ENCODE measurements at places on chromosomes 6 and 20.
A peak's percentile ranks its signal among the peaks of the same experiment; 100 is the strongest.

GRCh38 chr6:154252678-154253077 lies 103.9 kb downstream of the IPCEF1 start:
- no peak for DNase-seq

DNA sequence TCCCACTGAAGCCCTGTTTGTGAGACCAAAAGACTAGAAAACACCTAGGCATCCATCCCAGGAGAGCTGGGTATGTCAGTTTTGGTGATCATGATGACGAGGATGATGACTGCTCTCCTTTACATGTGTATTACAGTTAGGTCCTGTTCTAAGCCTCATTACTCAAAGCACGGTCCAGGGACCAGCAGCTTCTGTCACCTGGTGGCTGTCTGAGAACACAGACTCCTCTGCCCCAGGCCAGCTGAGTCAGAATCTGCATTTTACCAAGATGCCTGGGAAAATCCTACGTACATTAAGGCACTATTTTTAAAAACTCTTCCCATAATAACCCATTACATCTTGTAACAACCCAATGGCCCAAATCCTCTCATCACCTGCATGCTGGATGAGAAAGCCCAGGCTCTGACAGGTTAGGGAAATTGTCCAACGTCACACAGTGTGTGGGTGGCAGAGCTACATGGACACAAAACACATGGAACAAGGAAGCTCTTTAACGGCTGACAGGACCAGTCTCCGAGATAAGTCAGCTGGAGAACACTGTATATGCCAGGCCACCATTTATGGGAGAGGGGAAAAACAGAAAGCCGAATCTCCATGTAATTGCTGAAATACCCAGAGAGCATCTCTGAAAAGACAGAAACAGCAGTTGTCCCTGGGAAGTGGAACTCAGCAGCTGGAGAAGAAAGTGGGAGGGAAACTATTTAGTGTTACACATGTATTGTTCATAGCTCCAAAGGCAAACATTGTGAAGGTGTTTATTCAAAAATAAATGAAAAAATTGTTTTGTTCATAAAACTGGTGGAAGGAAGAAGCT lies 65.4 kb downstream of the BMP7 start:
- DNase-seq: no peak

- DNase-seq: peak; percentile 92
These were observed 741 bp upstream of the PNISR start for GRCh38 chr6:99425647-99426450.

- peak; percentile 82 for DNase-seq
These were observed 44.7 kb upstream of the CCN2 start for GRCh38 chr6:131995917-131996316.

DNA sequence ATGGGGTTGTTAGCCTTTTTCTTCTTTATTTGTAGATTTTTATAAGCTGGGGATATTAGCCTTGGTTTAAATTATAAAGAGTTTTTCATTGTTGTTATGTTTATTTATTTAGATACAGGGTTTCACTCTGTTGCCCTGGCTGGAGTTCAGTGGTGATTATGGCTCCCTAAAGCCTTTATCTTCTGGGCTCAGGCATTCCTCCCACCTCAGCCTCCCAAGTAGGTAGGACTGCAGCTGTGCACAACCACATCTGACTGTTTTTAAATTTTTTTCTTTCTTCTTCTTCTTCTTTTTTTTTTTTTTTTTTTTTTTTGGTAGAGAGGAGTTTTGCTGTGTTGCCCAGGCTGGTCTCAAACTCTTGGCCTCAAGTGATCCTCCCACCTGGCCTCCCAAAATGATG lies 80.9 kb downstream of the UBE3D start:
- no peak for DNase-seq

DNA sequence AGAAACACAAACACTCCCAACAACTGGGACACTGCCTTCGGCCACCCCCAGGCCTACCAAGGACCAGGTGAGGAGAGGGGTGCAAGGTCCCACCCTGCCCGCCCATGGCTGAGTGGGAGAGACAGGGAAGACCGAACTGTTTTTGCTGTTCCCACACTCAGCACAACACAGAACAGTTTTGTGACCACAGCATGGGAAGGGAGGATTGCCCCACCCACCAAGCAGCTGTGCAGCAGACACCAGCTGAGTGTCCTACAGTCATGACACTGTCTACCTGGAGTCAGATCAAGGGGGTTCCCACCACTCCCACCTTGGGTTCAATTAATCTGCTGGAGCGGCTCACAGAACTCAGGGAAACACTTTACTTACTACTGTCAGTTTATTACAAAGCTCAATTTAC lies 73.9 kb downstream of the SNX9 start:
- no peak for DNase-seq

GRCh38 chr20:41038878-41039404 lies 10.3 kb downstream of the TOP1 start:
- DNase-seq: no peak

- no peak for DNase-seq
These were observed 78.2 kb downstream of the THBS2 start for GRCh38 chr6:169175360-169175887.

GRCh38 chr6:118394106-118394505 lies 154.0 kb upstream of the PLN start:
- DNase-seq: no peak

GRCh38 chr20:34705397-34706301 lies 1.5 kb downstream of the TP53INP2 start:
- DNase-seq: no peak

- DNase-seq: no peak
These were observed 809.7 kb downstream of the MAFB start for GRCh38 chr20:39879296-39879695.

DNA sequence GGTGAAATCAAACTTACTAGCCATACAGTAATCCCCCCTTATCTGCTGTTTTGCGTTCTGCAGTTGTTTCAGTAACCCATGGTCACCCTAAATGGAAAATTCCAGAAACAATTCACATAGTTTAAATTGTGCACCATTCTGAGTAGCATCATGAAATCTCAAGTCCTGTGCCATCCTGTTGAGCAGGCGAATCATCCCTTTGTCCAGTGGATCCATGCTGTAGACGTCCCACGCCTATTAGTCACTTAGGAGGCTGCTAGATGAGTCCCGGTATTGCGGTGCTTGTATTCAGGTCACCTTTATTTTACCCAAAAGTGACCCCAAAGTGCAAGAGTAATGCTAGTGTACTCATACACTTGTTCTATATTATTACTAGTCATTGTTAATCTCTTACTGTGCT lies 46.4 kb downstream of the HECA start:
- no peak for DNase-seq

GRCh38 chr20:37590938-37591490 lies 63.3 kb upstream of the BLCAP start:
- no peak for DNase-seq

DNA sequence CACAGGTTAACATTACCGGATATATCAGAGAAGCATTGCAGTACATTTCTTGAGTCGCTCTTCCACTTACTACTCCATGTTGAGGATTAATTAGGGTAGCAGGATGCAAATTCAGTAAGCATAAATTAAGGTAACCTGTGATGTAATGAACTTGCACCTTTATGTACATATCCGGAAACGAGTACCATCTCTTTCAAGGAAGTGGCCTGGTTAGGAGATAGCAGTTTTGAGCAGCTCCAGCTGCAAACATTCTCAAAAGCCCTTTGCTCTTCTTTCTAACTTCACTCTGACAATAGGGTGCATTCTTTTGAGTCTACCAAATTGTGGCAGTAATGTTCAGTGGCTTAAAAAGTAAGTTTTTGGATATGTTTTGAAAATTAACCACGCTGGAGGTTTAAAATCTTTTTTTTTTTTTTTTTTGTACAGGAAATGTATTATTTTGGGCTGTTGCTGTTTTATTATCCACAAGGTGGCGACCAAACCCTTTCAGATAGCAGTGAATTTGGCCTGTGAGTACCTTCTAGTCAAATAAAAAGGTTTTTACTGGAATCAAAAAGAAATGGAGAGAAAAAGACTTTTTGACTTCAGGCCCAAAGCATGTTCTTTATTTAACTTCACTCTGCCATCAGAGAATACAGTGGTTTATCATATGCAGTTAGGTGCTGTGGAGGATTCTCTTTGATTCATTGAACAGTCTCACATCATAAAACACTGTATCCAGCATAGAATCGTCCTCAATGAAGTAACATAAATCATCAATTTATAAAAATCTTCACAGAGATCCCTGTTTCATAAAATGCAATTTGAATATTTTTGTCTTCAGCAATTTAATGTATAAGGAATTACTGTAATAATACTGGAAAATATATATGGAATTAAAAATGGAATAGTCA lies 8.9 kb downstream of the FAM217B start:
- DNase-seq: peak; percentile 63

GRCh38 chr20:51156041-51156982 lies 133.4 kb upstream of the KCNG1 start:
- peak; percentile 43 for DNase-seq

DNA sequence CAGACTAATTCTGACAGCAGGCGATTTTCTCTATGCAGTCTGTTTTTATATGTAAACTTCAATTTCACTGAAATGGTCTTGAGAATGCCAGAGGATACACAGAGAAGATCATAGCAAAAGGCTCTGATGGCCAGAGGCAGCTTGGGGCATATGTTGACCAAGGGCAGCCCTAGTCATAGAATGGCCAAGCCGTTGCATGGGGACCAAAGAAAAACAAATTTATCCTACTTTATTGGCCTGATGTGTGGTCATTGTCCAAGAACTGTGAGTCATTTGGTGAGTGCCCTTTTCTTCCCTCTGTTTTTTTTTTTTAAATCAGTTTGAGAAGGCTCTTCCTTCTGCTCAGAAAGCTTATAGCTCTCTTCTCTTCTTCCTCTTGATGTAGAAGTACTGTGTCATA lies 5.8 kb downstream of the HDGFL1 start:
- peak; percentile 48 for DNase-seq

DNA sequence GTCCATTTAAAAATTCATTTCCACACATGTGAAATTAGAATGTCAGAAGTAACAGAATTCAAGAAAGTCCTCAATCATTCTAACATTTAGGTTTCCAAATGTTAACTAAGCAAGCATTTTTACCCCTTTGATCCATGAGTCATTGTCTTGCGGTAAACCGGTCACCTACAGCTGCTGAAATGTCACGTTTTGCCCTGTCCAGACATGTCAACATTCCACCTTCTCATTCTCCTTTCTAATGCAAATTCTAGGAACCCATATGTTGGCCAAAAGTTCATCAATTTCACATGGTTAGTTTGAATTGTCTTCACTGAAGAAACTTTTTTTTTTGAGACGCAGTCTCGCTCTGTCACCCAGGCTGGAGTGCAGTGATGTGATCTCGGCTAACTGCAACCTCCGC lies 117.2 kb downstream of the IPCEF1 start:
- no peak for DNase-seq

DNA sequence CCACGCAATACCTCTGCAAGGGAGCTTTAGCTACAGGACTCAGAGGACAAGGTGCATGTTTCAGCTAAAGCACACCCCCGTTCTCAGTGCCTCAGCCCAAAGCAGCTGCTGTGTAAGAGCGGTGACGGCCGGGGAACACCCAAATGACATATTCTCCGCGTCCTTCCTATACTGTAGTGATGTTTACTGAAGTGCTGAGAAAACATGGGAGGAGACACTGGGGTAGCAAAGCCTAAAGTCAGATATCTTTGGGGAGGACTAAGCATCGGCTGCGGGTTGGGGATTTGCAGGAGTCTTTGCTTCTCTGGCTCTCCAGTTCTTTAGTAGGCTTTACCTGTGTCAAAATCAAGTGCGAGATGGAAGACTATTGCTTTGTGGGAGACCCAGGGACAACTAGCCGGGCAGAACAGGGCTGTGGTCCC lies 1.7 kb downstream of the SLC22A23 start:
- DNase-seq: no peak

DNA sequence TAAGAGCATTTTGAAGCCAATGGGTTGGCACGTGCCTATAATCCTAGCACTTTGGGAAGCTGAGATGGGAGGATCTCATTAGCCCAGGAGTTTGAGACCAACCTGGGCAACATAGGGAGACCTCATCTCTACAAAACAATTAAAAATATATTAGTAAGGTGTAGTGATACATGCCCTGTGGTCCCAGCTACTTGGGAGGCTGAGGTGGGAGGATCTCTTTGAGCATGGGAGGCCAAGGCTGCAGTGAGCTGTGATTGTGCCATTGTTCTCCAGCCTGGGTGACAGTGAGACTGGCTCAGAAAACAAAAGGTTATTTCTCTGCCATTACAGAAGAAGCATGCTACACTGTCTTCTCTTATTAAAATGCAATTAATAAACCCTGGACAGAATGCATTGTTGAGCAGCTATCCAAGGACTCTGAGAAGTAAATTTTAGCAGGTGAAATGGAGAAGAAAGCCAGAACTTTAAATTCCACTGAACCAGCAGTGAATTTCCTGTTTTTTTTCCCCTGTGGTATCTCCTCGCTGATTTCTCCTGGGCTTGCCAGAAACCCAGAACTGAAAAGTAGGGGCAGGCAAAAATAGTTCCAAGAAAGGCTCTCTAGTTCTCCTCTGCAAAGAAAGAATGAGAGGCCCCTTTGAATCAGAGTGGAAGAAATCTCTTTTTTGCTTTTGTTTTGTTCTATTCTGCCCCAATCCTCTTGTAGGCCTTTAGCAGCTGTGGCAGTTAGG lies 8.4 kb downstream of the AMD1 start:
- no peak for DNase-seq

DNA sequence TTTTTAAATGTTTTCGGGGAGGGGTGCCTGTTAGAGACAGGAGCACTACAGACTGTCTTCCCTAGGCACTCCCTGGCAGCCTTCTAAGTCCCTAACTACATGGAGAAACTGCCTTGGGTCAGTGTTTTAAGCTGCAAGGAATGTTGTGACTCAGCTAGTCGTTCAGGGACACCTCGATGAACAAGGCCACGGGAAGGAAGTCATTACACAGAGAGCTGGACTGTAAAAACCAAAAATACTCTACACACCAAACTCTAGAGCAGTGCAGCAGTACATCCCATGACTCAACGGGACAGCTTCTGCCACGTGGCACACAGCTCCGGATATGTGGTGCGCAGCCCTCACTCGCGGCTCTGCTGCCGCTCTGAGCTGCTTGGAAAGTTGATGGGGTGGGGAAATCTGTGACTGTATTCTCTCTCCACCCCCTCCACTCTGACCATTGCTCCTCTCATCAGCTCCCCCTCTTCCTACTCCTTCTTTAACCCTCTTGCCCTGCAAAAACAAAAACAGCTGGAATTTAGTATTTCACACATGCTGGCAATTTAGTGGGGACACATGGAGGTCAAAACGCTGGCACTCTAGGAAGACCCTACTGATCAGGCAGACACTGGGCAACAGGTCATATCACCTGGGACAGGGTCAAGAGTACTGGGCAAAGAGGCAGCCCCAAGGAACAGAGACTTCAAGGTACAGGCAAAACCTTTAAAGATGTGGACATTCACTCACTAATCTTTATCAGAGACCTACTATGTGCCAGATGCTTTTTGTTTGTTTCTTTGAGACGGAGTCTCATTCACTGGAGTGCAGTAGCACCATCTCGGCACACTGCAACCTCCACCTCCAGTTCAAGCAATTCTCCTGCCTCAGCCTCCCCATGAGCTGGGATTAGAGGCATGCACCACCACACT lies 10.9 kb upstream of the LPIN3 start:
- DNase-seq: peak; percentile 96

GRCh38 chr20:4071178-4071693 lies 55.9 kb upstream of the RNF24 start:
- no peak for DNase-seq

- no peak for DNase-seq
These were observed 208.2 kb upstream of the MAP3K7 start for GRCh38 chr6:90795078-90795477.

- DNase-seq: no peak
These were observed 28.3 kb downstream of the ZC3H12D start for GRCh38 chr6:149456311-149457021.
